Non-pigmented ciliary epithelial cell (primary cell): ENCODE measurements at places on chromosomes 5 and 9.

DNA sequence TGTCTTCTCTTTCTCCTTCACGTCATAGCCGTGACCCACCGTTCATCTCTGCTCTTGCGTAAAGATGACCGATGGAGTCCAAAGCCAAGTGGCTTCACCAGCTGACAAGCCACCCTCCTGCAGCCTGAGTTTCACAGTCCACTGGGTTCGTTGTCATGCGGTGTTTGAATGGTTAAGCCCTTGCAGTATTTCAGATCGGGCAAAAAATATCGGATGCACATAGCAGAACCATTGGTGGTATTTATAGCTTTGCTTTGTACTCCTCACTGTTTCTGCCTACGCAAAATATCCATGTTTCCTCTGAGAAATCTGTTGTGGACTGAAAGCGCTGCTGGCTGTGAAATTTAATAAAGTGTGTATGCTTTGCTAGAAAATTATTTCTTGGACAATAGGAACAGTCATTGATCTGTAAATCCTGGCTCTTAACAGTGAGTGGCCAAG, 34.5 kb upstream of the NCS1 start:
- DNase-seq: no peak

GRCh38 chr5:83026516-83026915, 50.7 kb downstream of the TMEM167A start:
- no peak for DNase-seq

DNA sequence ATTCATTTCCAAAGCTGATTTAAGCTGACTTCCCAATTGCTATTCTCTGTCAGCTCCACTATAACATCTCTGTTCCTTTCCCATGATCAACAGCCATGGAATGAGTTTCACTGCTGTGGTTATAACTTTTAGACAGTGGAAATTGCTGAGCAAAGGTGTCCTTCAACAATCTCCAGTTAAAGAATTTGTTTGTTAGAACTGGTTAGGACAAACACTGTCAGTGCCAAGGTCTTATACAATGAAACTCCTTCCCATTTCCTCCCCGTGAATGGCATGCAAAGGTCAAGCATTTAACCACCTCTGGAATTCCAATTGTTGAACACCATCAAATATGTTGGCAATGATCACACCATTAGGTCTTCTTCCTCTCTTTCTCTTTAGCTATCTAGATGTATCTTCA, 45.7 kb upstream of the GHR start:
- DNase-seq: no peak

DNA sequence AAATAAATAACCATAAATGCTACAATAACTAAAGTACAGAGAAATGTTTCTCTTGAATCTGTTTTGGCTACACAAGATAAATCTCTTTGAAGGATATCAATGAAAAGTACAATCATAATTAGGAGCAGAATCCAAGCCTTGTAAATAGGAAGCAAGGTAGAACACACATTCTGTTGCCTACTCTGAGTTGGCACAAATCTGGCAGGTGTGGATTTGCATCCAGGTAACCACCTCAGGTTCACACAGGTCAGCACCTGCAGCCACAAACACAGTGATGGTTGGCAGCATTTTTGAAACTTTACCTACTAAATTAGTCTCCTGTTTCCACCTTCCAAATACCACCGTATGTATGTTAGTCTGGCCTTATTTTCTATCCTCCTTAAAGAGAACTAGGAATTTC, 105.3 kb upstream of the PIK3R1 start:
- DNase-seq: no peak

GRCh38 chr5:116504593-116505166, 69.9 kb downstream of the SEMA6A start:
- no peak for DNase-seq

DNA sequence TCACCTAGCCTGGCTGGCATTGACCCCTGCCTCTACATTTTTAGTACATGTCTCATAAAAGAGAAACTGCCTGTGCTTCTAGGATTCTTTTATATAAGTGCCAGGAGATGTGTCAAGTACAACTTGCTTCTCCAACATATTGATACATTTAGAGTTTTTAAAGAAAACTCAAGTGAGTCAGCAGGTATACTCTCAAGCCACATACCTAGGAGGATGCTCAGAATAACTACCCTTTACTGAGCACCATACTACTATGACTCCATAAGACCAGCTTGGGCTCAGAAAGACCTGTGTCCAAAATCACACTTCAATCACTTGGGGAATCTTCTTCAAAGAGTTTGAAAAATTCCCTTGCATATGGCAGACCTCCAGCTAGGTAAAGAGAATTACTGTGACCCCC, 389.8 kb upstream of the SLC24A2 start:
- DNase-seq: no peak

DNA sequence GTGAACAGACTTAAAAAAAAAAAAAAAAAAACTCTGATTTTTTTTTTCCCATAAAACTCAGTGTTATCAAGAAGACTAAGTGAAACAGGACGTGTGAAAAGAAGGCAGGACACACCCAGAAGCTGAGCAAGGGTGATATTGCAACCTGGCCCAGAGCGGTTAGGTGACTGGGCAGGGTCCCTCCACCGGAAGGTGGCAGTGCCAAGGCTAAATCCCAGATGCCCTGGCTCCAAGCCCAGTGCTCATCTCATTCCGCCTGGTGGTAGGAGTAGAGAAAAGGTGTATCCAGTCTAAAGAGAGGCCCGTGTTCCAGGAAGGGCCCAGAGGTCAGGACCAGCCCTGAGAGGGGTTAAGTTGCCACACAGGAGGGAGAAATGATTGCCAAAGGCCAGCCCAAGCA, 51.5 kb upstream of the SAP30L start:
- no peak for DNase-seq

DNA sequence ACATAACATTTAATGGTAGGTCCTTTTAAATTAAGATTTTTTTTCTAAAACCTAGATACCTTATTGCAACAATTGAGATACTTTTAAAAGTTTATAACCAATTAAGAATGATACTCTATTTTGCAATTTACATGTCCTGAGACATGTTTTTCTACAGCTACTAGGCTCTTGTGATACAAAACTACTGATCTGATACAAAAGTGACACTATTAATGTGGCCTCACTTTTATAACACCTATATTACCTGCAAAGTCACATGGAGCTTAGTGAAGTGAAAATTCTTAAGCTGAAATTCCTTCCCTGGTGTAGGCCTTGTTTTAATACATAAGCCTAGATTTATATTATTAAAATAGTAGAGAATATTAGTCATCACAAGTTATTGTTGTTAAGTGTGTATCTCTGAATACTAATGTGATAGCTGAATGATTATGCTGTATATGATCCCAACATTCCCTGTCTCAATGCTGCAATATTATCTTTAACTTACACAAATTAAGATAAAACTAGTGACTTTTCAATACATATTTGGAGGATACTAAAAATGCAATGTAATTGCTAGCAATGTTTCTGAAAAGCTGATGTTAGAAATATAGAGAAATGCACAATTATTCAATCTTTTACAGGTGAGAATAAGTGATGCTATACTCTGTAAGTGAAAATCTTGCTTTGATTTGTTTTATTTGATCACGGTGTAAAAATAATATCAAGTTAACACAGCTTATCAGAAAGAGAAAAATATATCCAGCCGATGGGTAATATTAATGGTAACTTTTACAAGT, 2.6 kb downstream of the NFIB start:
- no peak for DNase-seq

DNA sequence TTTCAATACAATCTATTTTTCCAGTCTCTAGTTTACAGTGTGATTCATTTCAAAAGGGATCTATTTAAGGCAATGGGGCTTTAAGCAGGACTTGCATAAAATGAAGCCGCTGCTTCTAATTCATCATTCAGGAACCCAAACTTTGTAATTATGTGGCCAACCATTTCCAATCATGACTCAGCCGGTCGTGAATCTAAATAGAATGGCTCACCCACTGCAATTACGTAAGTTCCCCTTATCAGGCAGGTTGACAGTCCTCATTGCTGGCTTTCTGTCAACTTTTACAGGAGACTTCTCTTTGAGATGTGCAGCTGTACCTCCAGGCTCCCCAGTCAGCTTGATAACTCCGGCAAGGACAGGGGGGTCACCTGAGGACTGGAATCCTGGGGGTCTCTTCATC, 152.8 kb upstream of the DAP start:
- peak; percentile 88 for DNase-seq

- DNase-seq: no peak
Measured at GRCh38 chr5:72433522-72433921, 73.7 kb downstream of the ZNF366 start.

- DNase-seq: no peak
Measured at GRCh38 chr5:170268884-170269283, 28.7 kb downstream of the LCP2 start.

DNA sequence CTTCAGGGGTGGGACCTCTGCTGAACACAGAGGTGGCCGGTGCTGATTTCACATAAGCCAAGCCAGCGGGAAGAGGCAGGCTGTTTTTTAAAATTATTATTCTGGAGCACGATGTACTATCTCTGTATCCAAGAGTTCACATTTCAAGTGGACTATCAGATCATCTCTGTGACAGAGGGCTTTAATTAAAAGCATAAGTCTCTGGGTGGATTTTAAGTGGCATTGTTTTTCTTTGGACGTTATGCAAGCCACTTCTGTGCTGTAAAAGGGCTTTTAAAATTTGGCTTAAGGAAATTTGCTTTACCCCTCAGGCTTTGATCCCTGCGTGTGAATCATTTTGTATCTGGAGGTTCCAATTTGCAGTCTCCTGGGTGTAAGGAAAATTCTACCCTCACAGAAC, 124.7 kb downstream of the PALM2AKAP2 start:
- no peak for DNase-seq

- DNase-seq: no peak
Measured at GRCh38 chr9:35646153-35646532, 4.6 kb downstream of the SIT1 start.

GRCh38 chr9:124613849-124614248, 106.7 kb upstream of the NR5A1 start:
- DNase-seq: no peak

GRCh38 chr9:98964201-98964600, 20.5 kb downstream of the COL15A1 start:
- no peak for DNase-seq

DNA sequence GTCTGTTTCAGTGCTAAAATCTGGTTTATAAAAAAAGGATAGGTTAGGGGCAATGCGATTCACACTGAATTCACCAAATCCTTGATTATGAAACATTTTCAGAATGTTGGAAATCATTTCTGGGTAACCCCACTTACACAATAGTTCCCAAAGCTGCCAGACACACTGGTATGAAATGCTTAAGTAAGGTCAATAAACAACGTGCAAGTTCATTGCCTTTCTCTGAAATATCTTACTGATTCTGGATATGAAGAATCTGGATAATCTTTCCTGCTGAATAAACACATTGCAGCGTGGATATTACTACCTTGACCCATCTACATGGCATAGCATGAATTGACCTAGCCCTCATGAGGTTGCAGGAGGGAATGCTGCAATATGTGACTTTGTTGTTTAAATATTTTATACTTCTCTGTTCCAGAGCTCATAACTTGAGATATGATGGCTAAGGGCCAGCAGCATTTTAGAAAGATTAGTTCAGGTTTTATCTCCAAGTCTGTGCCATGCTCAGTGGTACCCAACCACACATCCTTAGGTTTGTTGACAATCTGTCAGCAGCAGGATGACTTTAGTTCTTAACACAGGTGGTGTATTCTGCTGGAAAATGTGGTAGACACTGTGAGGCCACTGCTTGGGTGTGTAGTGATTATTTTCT, 121.0 kb downstream of the NREP start:
- no peak for DNase-seq

GRCh38 chr9:34512131-34513078, 10.4 kb downstream of the ENHO start:
- no peak for DNase-seq

GRCh38 chr5:175895686-175896102, 24.3 kb downstream of the CPLX2 start:
- no peak for DNase-seq

GRCh38 chr9:107587191-107587963, 97.8 kb upstream of the KLF4 start:
- no peak for DNase-seq

GRCh38 chr9:123097430-123098095, 64.1 kb downstream of the GPR21 start:
- no peak for DNase-seq

GRCh38 chr9:92180669-92181181, 65.5 kb upstream of the SPTLC1 start:
- peak; percentile 76 for DNase-seq

DNA sequence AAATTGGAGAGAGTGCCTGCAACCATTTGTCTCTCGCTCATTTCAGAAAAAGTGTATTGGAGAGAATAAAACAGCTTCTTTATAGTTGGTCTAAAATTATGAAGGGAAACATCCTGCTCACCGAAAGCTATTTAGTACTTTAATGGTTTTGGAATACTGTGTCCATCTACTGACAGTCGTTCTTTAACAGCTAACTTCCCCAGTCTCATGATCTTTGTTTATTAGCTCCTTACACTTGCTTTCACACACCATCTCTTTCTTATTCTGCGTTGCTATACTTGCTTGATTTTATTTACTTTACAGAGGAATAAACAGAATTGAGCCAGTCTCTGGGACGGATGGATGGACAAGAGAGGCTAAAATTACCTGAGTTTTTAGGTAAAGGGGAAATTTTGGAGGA, 229.3 kb downstream of the CCDC171 start:
- DNase-seq: no peak

DNA sequence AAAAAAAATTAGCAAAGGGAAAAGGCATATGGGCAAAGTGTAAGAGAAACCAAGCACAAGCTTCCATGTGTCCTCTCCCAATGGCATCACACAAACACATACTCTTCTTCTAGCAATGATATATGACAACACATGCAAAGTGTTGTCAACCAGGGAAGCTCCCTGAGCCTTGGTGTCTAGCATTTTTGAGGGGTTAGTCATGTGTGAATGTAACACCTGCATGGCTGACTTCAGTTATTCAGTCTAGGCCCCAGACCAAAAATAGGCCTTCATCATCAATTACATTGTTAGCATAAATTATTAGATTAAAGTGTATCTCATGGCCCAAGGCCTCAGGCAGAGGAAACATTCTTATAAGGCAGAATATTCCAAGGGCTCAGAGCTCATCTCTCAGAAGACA, 450.0 kb downstream of the TLE1 start:
- no peak for DNase-seq

DNA sequence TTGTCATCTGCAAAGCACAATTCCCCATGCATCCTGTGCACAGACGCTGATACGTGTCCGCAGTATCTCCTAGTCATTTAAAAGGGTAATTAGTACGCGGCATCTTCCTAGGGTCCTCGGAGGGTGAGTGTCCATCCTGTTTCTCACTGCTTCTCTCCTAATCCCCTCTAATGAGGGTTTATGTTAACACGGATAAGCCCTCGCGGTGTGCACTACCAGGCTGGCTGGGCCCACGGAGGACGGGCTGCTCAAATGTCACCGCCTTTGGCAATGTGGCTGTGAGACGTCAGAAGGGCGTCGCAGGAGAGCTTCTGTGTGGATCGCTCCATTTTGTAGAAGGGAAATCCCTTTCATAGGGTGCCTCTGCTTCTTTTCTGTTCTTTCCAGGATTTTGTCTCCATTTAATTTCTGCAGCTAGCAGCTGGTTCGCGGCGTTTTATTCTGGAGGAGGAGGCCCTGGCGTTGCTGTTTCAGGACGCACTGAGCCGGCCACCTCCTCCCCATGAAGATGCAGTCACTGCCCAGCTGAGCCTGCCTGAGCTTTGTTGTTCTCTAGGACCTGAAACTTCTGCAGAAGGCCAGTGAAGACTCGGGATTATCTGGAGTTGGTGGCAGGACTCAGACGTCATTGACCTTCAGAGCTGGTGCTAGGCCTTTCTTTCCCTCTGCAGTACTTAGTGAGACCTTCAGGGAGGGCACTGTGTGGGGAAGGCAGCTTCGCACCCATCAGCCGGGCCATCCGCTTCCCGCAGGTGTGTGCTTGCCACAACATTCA, 326.1 kb upstream of the IRX1 start:
- DNase-seq: no peak
